Left renal pelvis (tissue), 4 donors: ENCODE measurements at places on chromosomes 16 and 17. TPM values are rescaled to one million over a fixed set of nuclear protein-coding genes. Genes with fewer than 3 reads are reported as not detected.

CYTH1 gene
- 25.6 TPM for polyA plus RNA-seq

KRT32 gene
- polyA plus RNA-seq, result not detected

DNA sequence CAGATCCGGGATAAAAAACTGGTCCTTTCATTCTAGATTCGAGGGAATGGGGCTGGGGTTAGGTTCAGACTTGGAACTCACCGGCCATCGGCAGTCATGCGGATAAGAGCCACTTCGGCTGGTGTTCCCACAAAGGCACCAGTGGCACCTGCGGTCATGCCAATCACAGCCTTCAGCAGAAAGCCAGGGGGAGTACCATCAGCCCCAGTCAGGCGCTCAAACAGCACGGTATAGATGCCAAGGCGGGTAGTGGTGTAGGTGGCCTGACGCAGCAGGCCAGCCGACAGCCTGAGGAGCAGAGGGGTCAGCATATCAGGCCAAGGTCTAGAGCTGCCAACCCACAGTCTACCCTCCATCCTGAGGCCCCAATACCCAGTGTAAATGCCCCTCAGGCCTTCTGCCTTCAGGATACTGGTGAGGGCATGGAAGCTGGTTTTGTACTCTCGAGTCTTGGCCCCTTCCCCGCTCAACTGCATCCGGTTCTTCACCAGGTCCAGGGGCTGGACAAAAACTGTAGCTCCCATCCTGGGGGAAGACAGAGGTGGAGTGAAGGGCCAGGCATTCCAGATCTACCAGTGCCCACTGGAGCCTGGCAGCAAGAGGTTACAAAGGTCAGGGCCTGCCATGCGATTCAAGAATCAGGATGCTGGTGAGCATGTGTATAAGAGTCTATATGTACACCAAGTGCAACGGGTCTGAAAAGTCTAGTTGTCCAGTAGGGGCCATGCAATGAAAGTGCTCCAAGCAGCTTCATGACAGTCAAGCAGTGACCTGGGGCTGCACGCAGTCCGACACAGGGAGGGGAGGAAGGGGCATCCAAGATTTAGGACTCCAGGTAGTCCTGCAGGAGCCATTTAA lies 929 bp downstream of the SLC25A11 start:
- no peak for DNase-seq

- no peak for DNase-seq
Measured at GRCh38 chr16:35868630-35869029, 2409.2 kb downstream of the TP53TG3F start.

DNA sequence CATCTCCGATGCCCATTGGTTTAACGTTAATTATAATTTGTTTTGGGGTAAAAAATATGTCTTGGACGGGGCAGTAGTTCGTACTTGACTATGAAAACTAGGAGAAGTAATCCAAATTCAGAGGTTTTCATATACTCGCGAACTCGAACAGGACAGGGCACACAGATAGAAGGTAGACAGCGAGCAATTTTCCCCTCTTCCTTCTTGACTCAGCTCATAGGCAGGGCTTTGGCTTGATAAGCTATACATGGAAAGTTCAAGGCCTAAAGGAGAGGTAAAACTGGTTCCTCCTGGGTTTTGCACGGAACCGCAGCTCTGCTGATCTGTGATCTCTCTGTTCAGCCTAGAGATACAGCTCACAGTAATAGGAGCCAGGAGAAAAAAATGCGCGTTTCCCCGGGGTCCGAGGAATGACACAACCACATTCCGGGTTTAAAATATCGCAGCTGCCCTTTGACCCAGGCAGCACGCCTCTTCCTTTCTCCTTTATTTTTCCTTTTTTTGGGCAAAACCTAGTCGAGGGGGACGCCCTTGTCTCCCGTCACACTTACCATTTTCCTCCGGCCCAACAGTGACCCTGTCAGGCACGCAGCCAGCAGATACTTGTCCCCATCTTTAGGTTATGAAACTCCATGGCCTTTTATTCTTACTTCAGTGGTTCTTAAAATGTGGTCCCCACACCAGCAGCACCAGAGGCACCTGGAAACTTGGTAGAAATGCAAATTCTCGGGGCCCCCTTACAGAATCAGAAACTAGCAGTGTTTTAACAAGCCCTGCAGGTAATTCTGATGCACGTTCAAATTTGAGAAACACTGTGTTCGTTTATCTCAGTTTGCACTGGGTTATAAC lies 1.7 kb upstream of the LASP1 start:
- no peak for DNase-seq

DNA sequence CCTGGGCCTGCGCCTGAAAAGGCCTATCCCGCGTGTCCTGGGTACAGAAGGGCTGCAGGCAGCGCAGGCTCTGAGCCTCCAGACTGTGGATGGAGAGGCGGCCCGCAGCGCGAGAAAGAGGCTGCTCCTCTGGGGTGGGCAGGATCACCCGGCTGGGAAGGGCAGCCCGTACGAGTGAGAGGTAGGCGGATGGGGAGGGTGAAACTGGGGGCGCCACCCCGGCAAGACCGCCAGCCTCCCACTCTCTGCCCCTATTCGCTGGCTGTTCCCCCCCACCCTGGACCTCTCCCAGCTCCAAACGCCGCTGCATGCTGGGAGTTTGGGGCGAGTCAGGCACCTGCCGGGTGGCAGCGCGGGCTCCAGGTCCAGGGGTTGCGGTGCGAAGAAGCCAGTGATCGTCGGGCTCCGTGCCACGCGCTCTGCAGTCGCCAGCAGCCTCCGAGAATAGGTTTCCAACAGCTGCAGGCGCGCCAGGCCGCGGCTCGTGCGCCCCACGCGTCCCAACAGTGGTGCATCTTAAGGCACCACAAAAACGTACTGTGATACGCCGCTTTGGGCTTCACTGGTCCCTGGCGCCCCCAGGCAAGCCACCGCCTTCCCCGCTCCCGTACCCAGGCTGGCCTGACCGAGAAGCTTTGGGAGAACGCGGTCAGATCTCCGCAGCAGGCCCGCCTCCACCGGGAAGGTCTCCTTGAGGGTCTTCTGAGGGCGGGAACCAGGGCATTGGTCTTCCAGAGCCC lies 1.1 kb downstream of the NOXO1 start:
- DNase-seq, result no peak

GRCh38 chr16:5166486-5166885 lies 68.9 kb upstream of the EEF2KMT start:
- no peak for DNase-seq
